PC-9 (cell line): ENCODE measurements at places on chromosomes 5 and 9. TPM values are rescaled to one million over a fixed set of nuclear protein-coding genes. Genes with fewer than 3 reads are reported as not detected.

SPINK6 gene
- not detected in 2 replicates for total RNA-seq

FCN2 gene
- not detected in 2 replicates for total RNA-seq

LTC4S gene
- 9.7 and 14.4 TPM in 2 replicates for total RNA-seq

ARHGEF39 gene
- 13.5 and 15.6 TPM in 2 replicates for total RNA-seq

PCDHGA7 gene
- not detected in 2 replicates for total RNA-seq

ISL1 gene
- not detected in 2 replicates for total RNA-seq

OCLN gene
- 66.5 and 77.4 TPM in 2 replicates for total RNA-seq

FBP1 gene
- 34.9 and 35.0 TPM in 2 replicates for total RNA-seq

GMCL2 gene
- not detected in 2 replicates for total RNA-seq

COL15A1 gene
- not detected in 2 replicates for total RNA-seq

PRPF4 gene
- total RNA-seq: 31.6 and 36.3 TPM in 2 replicates

OR2S2 gene
- not detected in 2 replicates for total RNA-seq

SLC34A3 gene
- total RNA-seq: 1.4 and 2.5 TPM in 2 replicates

PCDHB6 gene
- not detected in 2 replicates for total RNA-seq

RMRP gene
- total RNA-seq: 13,432 and 13,506 TPM in 2 replicates

TESK1 gene
- 25.5 and 30.6 TPM in 2 replicates for total RNA-seq

TAF9 gene
- total RNA-seq: 44.4 and 50.8 TPM in 2 replicates

PCDHA7 gene
- not detected in 2 replicates for total RNA-seq

PCDHGC3 gene
- 0.50 and 0.53 TPM in 2 replicates for total RNA-seq

ABO gene
- 0.96 and 1.2 TPM in 2 replicates for total RNA-seq

RELL2 gene
- total RNA-seq: 3.3 and 5.0 TPM in 2 replicates

GADD45G gene
- total RNA-seq: 2.4 and 2.9 TPM in 2 replicates

CCDC187 gene
- 2.7 and 5.2 TPM in 2 replicates for total RNA-seq

LCP2 gene
- total RNA-seq: not detected in 2 replicates

PDLIM4 gene
- total RNA-seq: 35.8 and 47.2 TPM in 2 replicates

TOR4A gene
- total RNA-seq: 48.9 and 59.9 TPM in 2 replicates

PLEKHG4B gene
- total RNA-seq: not detected in 2 replicates

SLC1A3 gene
- total RNA-seq: 0.24 TPM in 1 of 2 replicates, not detected in the other

PCDHA9 gene
- total RNA-seq: not detected in 2 replicates

SPINK13 gene
- not detected in 2 replicates for total RNA-seq

SPATA31D4 gene
- not detected in 2 replicates for total RNA-seq

FOXD4L3 gene
- total RNA-seq: not detected in 2 replicates

PCDHA10 gene
- not detected in 2 replicates for total RNA-seq

FOXD4 gene
- not detected in 2 replicates for total RNA-seq

TAF11L5 gene
- not detected in 2 replicates for total RNA-seq

ITK gene
- not detected in 2 replicates for total RNA-seq

PCDHB12 gene
- not detected in 2 replicates for total RNA-seq

SLC45A2 gene
- total RNA-seq: 0.20 and 0.33 TPM in 2 replicates

PRELID2 gene
- 24.8 and 27.7 TPM in 2 replicates for total RNA-seq

SHISAL2B gene
- total RNA-seq: not detected in 2 replicates

ANKRD20A1 gene
- total RNA-seq: not detected in 2 replicates

PCDHGA10 gene
- 0.13 and 0.15 TPM in 2 replicates for total RNA-seq

GPR150 gene
- 0.17 TPM in 1 of 2 replicates, not detected in the other for total RNA-seq

GFI1B gene
- not detected in 2 replicates for total RNA-seq

TSSK1B gene
- total RNA-seq: not detected in 2 replicates

DCAF10 gene
- 20.5 and 22.6 TPM in 2 replicates for total RNA-seq

ENG gene
- total RNA-seq: 18.4 and 23.1 TPM in 2 replicates

CCNJL gene
- total RNA-seq: 33.9 and 34.7 TPM in 2 replicates

STC2 gene
- total RNA-seq: 42.2 and 63.5 TPM in 2 replicates

RNF183 gene
- total RNA-seq: 0.92 and 2.3 TPM in 2 replicates

DOCK2 gene
- 0.18 and 0.41 TPM in 2 replicates for total RNA-seq

IFNA13 gene
- total RNA-seq: not detected in 2 replicates

TAF11L2 gene
- not detected in 2 replicates for total RNA-seq
